ENCODE measurements at places on chromosomes 1 and 21. TPM values are rescaled to one million over a fixed set of nuclear protein-coding genes. Genes with fewer than 3 reads are reported as not detected.

GRCh38 chr1:174324939-174325338 is 122.8 kb upstream of the GPR52 start:
- no peaks in the 10 kb centered on the region for H3K36me3 ChIP-seq
- DNase-seq: no peak
- no peak overlapping the region for H3K4me3 ChIP-seq
- no peaks in the 10 kb centered on the region for H3K27me3 ChIP-seq
- H3K27ac ChIP-seq: no peak overlapping the region
- no peaks in the 10 kb centered on the region for H3K4me1 ChIP-seq

- no peak overlapping the region for H3K4me3 ChIP-seq
- peaks cover 16% of the 10 kb centered on the region for H3K36me3 ChIP-seq
- H3K27me3 ChIP-seq: no peaks in the 10 kb centered on the region
- no peak overlapping the region for H3K27ac ChIP-seq
Measured at GRCh38 chr21:25898671-25899070, 163.9 kb downstream of the GABPA start.

GRCh38 chr1:99723251-99723650 is 43.2 kb downstream of the FRRS1 start:
- H3K4me3 ChIP-seq: no peak overlapping the region
- no peak for DNase-seq
- no peak overlapping the region for H3K27ac ChIP-seq
- H3K27me3 ChIP-seq: no peaks in the 10 kb centered on the region
- H3K4me1 ChIP-seq: peaks cover 15% of the 10 kb centered on the region

DNA sequence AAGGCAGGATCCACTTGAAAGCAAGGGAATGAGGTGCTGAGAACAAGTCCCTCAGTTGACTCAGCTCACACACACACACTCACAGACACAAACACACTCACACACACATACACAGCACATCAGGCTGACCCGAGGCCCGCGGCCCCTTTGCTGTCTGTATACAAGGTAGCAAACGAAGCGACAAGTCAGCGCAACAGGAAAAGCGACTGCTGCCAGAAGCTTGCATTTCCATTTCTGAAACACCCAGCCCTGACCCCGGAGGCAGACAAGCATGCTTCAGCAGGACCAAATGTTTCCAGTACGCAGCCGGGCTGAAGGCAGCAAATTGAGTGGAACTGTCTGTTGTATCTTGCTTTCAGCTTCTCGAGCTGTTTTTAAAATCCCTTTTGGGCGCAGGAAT is 501.6 kb downstream of the NPHP4 start:
- no peak overlapping the region for H3K4me3 ChIP-seq
- H3K27ac ChIP-seq: no peak overlapping the region
- no peaks in the 10 kb centered on the region for H3K27me3 ChIP-seq

DNA sequence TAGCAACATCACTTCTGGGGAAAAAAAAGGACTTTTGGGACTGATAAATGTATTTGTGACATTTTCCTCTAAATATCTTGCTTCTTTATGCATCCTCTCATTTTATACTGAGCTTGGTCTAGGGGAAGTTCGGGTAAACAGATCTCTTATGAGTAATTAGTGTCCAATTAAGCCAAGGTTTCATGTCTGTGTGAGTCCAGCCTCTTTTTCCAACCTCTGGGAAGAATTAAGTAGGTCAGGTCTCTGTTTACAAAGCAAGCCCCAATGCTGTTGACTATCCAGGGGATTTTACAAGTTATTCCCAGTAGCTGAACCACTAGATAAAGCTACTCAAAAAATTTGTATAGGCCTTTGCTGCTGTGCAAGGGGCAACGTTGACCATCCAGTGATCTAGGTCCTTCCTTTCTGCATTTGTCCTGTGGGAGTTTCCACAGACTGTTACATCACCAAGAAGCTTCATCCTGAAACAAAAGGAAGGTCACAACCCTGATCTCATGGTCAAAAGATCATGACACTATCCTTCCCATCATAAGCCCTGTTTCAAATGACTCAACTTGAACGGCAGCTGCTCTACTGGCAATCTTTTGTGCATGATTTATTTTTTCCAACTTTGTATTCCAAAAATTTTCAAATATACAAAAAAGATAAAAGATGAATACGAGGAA is 74.3 kb downstream of the ETS2 start:
- DNase-seq: no peak
- no peak overlapping the region for H3K4me3 ChIP-seq
- H3K36me3 ChIP-seq: peaks cover 8% of the 10 kb centered on the region
- no peak overlapping the region for H3K27ac ChIP-seq
- H3K27me3 ChIP-seq: no peaks in the 10 kb centered on the region

- no peak overlapping the region for H3K27ac ChIP-seq
- no peak overlapping the region for H3K4me3 ChIP-seq
- no peaks in the 10 kb centered on the region for H3K36me3 ChIP-seq
- no peaks in the 10 kb centered on the region for H3K27me3 ChIP-seq
- H3K4me1 ChIP-seq: peaks cover 6% of the 10 kb centered on the region
- no peak for DNase-seq
Measured at GRCh38 chr1:180954005-180954800, 41.5 kb downstream of the KIAA1614 start.

DNA sequence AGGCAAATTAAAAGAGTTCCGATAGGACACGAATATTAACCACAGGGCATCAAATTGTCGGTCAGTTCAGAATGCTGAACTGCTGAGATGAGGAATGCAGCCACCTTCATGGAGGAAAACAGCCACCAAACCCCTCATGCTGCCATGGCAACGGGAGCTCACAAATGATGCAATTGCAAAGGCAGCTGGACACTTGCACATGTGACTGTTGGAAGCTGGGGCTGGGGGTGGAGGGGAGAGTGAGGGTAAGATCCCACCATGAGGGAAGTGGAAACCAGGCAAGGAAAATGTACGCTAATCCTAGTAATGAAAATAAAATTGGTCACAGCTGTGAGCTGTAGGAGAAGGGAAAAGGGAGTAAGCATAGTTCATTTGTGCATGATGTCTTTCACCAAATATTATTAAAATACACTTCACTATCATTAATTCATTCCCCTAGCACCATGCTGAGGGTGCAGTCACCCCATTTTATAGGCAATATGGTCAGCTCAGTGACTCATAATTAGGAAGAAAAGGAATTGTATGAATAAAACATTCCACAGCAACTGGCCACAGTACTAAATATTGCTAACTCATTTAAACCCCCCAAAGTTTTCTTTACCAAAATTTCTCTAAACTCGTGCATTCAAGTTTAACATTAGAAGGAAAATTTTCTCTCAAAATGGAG is 15.3 kb downstream of the BECN2 start:
- H3K27ac ChIP-seq: no peak overlapping the region
- peaks cover 8% of the 10 kb centered on the region for H3K4me1 ChIP-seq
- no peaks in the 10 kb centered on the region for H3K36me3 ChIP-seq

GRCh38 chr1:147567594-147568381 is 26.5 kb downstream of the BCL9 start:
- DNase-seq: peak; percentile 53
- no peaks in the 10 kb centered on the region for H3K27me3 ChIP-seq
- peak overlapping the region; percentile 77 for H3K27ac ChIP-seq
- H3K36me3 ChIP-seq: no peaks in the 10 kb centered on the region
- H3K4me1 ChIP-seq: peaks cover 34% of the 10 kb centered on the region

GRCh38 chr1:47532921-47533792 is 95.3 kb downstream of the FOXD2 start:
- H3K27me3 ChIP-seq: peaks cover 17% of the 10 kb centered on the region
- H3K36me3 ChIP-seq: no peaks in the 10 kb centered on the region
- DNase-seq: peak; percentile 94
- H3K4me3 ChIP-seq: peak overlapping the region; percentile 50
- peaks cover 16% of the 10 kb centered on the region for H3K4me1 ChIP-seq

DNA sequence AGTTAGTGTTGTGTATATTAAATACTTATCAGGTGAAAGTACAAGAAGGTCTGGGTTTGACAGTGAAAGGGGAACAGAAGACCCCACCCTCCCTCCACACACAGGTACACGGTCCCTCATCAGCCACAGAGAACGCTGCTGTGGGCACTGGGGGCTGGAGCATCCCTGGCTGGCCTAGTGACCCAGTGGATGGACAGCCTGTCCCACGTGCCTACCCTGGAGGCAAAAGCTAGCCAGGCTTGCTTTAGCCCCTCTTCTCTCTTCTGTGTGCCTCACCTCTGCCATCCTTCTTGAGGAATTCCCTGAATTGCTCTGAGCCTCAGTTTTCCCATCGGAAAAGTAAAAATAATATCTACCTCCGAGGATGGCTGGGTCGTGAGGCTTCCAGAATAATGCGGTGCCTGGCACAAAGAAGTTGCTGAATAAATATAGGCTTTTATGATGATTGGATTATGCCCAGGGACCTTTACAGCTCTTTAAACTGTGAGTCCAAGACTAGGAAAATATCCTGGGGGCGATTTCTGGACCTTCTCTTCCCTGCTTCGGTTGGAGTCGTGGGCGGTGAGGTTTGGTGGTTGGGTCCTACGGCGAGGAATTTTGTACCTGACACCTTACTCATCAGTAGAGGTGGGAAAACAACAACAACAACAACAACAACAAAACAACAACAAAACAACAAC is 918 bp downstream of the IFNLR1 start:
- peaks cover 7% of the 10 kb centered on the region for H3K4me1 ChIP-seq
- no peaks in the 10 kb centered on the region for H3K36me3 ChIP-seq
- no peak for DNase-seq
- no peak overlapping the region for H3K27ac ChIP-seq
- peaks cover 27% of the 10 kb centered on the region for H3K27me3 ChIP-seq

GBP7 gene
- total RNA-seq: not detected

BCL2L15 gene
- total RNA-seq: 0.04 TPM

RCAN3 gene
- 9.3 TPM for total RNA-seq
